ENCODE measurements at places on chromosomes 11 and 22.
A peak's percentile ranks its signal among the peaks of the same experiment; 100 is the strongest.

DNA sequence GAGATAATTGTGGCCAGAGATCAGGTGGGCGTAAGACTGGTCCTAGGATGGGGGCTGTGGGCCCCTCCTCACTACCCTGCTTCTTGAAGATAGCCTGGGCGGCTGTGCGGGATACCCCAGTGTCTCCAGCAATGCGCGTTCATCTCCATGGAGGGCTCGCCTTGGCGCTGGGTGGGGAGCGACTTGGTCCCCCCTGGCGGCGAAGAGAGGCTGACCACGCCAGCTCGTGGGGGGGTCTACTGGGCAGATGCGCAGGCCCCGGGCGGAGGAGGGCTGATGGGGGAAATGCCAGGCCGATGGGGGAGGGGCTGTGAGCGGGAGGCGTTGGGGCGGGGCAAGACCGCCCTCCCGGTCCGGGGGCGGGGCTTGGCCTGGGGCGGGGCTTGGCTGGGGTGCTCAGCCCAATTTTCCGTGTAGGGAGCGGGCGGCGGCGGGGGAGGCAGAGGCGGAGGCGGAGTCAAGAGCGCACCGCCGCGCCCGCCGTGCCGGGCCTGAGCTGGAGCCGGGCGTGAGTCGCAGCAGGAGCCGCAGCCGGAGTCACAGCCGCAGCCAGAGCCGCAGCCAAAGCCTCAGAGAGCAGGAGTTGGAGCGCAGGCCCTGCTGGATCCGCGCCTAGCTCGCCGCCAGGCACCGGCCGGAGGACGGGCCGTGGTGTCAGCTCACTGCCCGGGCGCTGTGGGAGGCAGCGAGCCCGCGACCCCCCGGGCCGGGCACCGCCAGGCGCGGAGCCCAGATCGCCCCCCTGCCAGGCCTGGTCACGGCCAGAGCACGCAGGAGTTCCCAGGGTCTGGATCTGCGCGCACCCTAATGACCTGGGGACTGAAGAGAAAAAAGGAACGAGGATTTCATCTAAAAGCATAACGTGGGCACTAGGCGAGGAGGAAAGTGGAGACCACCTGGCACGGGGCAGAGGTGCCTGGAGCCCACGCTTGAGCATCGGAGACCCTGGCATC is at the start of gene SLC35E4:
Gene SLC35E4, plus strand, starts transcription at position 509 of the 953 bp plus-strand sequence. CDS start 670 bp downstream, outside the sequence.
- DNase-seq, result peak; percentile 44

GRCh38 chr11:78935398-78936068 is 360.9 kb upstream of the NARS2 start:
- no peak for DNase-seq

GRCh38 chr11:87002918-87003317 is 34.8 kb upstream of the TMEM135 start:
- DNase-seq, result no peak

- DNase-seq, result no peak
Measured at GRCh38 chr11:128482512-128483191, 104.7 kb downstream of the ETS1 start.

DNA sequence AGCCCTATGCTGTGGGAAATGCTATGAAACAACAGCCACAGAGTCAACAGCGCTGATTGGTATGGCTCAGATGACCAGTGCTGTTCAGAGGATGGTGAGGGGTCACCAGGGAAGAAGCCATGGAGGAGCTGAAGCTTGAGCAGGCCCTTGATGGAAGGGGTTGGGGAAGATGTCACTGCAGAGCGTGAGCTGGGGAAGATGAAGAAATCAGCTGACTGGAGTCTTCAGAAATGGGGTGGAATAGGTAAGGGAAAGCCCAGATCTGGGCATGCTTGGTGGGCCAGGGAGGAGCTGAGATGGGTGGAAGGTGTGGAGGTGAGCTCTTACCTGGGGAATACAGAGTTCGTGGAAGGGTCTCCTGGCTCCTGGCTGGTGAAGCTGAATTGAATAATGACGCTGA is 105.4 kb upstream of the PLET1 start:
- no peak for DNase-seq

GRCh38 chr22:21803811-21804249 is 63.6 kb downstream of the MAPK1 start:
- no peak for DNase-seq

GRCh38 chr22:50698546-50698945 is 25.9 kb downstream of the SHANK3 start:
- DNase-seq, result no peak

DNA sequence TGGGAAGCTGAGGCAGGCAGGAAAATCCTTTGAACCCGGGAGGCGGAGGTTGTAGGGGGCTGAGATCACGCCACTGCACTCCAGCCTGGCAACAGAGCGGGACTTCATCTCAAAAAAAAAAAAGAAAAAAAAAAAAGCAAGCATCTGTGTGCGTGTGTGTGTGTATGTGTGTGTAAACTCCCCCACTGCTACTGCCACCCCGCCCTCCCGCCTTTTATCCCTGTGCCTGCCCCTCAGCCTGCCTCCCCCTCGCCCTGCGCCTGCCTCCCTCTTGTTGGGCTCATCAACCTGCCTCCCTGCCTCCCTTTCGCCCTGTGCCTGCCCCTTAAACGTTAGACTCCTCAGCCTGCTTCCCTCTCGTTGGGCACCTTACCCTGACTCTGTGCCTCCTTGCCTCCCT is 18.0 kb downstream of the TMEM258 start:
- DNase-seq, result no peak

- no peak for DNase-seq
Measured at GRCh38 chr11:116866804-116867455, 29.5 kb upstream of the APOA1 start.

GRCh38 chr11:63795066-63795465 is 18.2 kb upstream of the SPINDOC start:
- DNase-seq, result no peak

- DNase-seq, result no peak
Measured at GRCh38 chr11:17753153-17753552, 18.6 kb downstream of the KCNC1 start.

DNA sequence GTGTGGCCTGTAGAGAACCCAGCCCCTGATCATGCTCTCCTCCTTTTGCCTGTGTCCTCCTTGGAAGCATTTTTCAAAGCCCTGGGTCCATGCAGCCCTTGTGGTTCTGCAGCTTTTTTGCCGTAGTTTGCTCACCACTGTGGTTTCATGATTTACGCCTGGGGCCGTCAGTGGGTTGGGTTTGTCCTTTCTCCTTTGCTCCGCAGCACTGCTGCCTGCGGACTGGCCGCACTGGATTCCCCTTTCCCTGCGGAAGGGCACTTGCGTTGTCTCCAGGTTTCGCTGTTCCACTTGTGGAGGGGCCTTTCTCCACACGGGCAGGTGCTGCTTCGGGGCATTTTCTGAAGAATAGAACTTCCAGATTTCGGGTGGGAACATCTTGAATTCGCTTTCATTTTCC is 1260.9 kb downstream of the BRD1 start:
- DNase-seq, result no peak

- no peak for DNase-seq
Measured at GRCh38 chr22:31223786-31224191, 11.7 kb downstream of the LIMK2 start.

GRCh38 chr11:123161376-123162030 is 33.5 kb downstream of the CLMP start:
- DNase-seq, result no peak

GRCh38 chr11:18457450-18457849 is 1.8 kb downstream of the LDHAL6A start:
- DNase-seq, result no peak

GRCh38 chr11:103959279-103959942 is 77.0 kb upstream of the DDI1 start:
- no peak for DNase-seq

- DNase-seq, result no peak
Measured at GRCh38 chr11:119338965-119339588, 1.6 kb downstream of the C1QTNF5 start.

- no peak for DNase-seq
Measured at GRCh38 chr11:61049063-61049377, 53.3 kb upstream of the CD5 start.

DNA sequence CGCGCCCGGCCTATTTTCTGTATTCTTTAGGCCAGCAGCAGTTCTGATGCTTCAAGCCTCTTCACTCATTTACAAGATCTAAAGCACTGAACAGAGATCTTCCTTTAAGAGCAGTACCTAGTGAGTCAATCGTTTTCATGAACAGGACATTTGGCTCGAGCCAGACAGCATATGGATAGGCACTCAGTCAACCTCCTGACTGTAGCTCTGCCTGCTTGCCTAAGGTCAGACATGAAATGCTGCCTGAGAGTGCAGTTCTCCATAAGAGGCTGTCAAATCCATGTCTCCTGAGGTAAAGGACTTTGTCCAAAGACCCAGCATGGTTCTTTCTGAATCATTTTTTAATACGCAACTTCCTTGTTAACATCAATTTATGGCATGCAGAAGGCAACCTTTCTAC is 941.2 kb downstream of the DLG2 start:
- DNase-seq, result no peak

DNA sequence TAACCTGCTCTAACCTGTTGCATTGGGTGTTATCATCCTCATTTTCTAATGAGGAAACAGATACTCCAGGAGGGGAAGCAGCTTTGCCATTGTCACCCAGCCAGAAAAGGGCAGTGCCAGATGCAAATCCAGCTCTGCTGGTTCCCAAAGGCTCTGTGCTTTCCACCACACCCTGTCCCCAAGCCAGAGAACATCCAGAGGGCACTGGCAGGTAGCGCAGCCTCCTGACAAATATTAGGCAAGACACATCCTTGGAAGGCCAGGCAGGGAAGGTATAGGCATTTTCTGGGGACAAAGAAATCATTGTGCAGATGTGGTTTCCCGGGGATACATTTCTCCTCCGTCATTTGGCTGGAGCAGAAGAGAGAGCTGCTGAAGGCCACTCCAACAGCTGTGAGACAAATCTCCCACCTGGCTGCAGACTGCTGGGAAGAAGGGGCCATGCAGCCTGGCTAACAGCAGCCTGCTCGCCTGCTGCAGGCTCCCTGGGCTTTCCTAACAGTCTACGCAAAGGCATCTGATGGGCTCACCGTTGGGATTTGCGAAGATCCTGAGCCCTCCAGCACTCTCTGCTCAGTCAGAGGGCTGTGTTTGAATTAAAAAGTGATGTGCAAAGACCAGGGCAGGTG is 93.9 kb upstream of the PITPNB start:
- no peak for DNase-seq

- no peak for DNase-seq
Measured at GRCh38 chr22:26949193-26949592, 291.8 kb downstream of the MIAT start.

DNA sequence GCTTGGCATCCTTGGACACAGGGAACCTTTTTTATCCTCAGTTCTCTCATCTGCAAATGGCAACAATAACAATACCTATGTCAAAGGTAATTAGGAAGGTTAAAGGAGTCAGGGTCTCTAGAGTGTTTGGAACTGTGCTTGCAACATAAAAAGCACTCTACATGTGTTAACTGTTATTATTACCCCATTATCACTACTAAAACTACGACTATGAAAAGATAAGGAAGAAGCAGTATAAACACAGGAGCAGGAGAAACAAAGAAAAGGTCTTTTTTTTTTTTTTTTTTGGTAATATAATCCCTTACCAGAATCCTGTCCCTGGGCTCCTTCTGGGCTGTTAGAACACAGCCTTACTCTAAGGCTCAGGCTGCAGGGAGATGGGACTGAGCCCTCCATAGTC is 348.2 kb downstream of the CADM1 start:
- DNase-seq, result no peak

DNA sequence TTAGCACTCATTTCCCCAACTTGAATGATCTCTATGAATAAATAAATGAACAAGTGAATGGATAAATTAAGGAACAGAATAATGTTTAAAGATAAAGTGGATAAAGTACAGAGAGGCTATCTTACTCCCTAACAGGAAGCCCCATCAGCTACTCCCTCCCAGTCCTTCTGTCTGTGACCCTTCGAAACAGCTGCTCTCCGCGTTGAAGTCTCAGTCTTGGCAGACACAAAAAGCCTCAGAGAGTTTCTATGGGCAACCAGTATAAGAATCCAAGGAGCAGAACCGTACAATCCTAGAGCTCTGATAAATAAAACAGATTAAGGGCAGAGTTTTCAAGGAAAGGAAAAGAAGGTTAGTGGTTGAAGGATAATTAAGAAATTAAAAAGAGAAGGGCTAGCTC is 35.0 kb downstream of the GUCY1A2 start:
- DNase-seq, result no peak

- no peak for DNase-seq
Measured at GRCh38 chr11:83222499-83222898, 29.0 kb downstream of the ANKRD42 start.

- DNase-seq, result no peak
Measured at GRCh38 chr22:37842015-37842793, 1.9 kb downstream of the ANKRD54 start.

GRCh38 chr22:38777087-38777671 is 16.8 kb downstream of the DNAL4 start:
- no peak for DNase-seq

DNA sequence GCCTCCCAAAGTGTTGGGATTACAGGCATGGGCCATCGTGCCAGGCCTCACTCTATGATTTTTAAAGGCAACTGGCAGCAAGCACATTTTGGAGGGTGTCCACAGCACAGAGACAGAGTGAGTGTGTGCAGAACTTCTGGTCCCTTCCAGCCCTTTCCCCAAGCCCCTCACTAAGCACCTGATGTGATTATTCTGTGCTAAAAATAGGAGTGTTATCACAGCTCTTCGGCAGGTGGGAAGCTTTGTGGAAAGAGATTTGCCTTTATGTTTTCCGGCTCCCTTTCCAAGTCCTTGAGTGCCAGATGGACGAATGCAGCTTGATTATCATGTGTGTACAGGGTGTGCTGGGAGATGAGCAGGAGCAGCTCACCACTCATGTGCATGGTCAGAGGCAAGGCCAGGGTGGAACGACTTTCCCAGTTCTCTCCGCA is 310.8 kb downstream of the DDX10 start:
- no peak for DNase-seq

- DNase-seq, result no peak
Measured at GRCh38 chr11:33952805-33953204, 60.9 kb upstream of the LMO2 start.

DNA sequence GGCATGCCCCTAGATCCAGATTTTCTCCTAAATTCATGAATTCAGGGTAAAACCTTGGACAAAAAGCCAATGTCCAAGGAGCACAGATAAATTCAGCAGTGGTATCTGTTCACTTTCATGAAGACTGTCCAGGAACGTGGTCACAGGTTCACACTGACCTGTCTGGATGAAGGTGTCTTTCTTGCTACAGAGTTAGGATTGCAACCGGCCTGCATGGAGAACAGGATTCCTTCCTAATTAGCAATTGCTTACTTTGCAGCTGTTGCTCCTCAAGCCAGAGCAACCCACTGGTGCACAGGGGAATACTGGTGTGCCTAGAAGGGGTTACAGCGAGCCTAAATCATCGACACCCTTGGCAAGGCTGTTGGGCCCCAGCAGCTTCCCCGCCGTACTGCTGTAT is 47.6 kb downstream of the LMO2 start:
- DNase-seq, result no peak

All from NCI-H2107 (cell line).